HuH-7.5 (cell line): ENCODE measurements at places on chromosomes 1 and 21.
A peak's percentile ranks its signal among the peaks of the same experiment; 100 is the strongest.

- no peak for DNase-seq
Observed at GRCh38 chr1:91804546-91805023, 81.4 kb downstream of the TGFBR3 start.

- peak; percentile 49 for DNase-seq
Observed at GRCh38 chr1:38246955-38247952, 200.7 kb upstream of the POU3F1 start.

- DNase-seq = no peak
Observed at GRCh38 chr1:15938628-15939161, 37.2 kb downstream of the ZBTB17 start.

DNA sequence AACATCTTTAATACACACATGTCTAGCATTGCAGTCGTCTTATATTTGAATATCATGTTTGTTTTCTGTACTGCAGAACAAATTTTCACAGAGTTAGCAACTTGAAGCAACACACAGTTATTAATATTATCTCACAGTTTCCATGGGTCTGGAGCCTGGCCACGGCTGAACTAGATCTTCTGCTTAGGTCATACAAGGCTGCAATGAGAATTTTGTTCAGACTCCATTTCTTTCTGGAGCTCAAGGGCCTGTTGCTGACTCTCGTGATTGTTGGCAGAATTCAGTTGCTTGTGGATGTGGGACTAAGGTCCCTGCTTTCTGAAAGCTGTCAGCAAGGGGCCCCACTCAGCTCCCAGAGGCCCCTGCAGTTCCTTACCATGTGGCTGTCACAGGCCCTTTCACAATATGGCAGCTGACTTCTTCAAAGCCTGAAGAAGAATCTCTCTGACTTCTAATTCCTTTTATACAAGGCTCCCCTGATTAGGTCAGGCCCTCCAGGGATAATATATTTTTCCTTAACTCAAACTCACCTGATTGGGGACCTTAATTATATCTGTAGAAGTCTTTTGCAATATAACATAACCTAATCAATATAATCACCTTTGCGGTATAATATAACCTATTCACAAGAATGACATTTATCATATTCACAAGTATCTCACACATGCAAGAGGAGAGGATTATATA lies 296.3 kb downstream of the NFIA start:
- no peak for DNase-seq

- DNase-seq = no peak
Observed at GRCh38 chr21:45620201-45620923, 23.2 kb upstream of the PCBP3 start.

DNA sequence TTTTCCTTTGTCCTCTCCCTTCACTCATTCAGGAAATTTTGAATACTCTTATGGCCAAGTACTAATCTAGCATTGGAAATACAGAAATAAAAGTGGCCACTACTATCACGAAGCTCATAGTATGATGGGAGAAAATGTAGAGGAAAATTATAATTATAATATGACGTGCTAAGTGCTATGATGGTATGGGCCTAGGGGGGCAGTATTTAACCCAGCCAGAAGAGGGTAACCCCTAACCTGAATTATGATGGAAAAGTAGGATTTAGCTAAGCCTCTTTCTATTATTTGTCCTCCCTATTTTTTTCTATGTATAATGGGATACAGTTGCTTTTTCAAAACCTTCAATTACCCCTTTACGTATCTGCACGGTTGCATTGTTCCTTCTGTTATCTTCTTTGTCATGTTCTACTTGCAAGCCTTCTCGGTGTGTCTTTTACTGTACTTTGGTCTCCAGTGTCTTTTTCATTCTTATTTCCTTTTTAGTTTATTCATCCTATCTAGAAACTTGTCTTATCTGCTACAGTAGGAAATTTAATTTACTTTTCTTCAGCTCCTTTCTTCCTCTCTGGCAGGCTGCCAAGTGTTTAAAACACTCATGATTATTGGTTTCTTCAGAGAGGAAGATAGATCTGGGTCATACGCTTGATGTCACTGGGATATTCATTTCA lies 88.8 kb upstream of the GPR52 start:
- no peak for DNase-seq

DNA sequence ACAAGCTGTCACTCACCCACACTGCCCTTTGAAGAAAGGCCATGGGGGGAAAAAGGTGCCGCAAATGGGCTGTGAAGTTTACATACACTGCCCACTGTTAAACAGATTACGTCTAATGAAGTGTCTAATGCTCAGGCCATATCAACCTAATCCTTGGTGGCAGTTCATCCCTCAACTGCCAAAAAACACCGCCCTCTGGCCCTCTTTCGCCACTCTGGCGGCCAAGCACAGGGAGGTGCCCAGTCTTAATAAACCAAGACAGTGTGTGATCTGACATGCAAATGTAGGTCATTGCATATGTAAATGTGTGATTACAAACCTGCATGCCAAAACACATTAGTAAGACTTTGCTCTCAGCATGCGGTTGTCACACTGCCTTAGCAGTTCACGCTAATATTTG lies 89.5 kb downstream of the NEK7 start:
- DNase-seq = no peak

DNA sequence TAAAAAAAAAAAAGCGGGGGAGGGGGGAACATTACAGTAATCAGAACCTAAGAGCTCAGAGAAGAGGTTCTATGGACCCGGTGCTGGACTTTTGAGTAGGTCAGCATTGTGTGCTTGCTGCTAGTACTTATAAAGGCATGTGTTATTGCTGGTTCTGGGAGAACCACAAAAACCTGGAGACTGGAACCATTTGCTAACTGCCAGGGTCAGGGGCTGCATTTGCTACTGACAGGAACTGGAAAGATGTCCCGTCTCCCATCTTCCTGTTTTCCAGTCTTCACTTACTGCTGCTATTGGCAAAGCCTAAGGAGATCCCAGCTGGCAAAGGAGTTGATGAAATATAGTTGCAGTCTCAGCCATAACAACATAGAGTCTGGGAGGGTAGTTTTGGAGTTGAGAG lies 4.3 kb downstream of the RNF2 start:
- DNase-seq = no peak

- DNase-seq = peak; percentile 66
Observed at GRCh38 chr1:33349081-33349759, 28.3 kb upstream of the A3GALT2 start.

DNA sequence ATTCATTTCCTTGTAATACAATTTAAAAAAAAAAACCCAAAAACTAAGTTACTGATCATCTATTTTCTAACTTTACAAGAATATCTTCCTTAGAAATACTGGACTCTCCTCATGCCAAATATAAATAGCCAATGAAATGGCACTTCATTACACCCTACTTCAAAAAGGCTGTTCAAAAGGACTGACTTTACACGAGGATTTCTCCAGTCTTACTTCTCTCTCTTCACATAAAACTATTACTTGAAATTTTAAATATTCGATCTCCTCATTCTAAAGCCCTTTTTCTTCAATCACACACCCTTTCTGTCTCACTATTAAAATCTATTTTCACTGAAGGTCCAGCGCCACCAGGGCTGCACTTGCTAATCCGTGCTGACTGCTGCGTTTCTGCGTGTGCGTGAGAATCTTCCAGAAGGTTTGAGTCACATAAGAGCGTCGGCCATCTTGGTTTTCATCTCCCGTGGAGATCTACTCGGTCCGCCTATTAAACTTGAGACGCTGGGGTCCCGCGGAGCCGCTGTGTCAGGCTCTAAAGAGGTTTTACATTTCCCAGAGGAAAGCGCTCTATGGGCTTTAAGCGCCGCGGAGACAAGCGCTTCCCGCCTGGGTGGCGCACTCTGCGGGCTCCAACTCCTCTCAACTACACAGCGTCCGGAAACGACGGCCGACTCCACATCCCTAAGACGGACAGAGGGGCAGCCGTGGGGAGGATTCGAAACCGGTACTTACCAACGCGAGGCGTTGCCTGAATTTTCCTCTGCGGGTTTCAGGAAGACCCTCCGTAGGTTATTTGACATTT lies 631 bp downstream of the LRIF1 start:
- DNase-seq = peak; percentile 9

- DNase-seq = no peak
Observed at GRCh38 chr1:188708795-188709535, 1768.7 kb downstream of the BRINP3 start.

DNA sequence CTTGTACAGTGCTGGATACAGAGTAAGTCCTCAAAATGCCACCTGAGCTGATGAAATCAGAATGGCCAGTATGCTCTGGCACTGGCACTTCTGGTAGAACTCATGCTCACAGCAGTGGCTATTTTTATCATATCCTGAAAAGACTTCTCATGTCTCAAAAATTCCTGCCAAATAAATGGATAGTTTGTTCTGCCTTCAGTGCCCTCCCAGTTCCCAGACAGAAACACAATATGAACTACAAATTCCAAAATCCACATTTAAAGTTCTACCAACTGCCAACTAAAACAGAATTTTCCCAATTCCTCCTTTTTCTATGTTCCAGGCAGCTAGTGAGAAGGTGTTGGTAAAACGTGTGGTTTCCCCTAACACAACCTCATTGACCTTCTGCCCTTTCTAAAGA lies 51.4 kb upstream of the RGS1 start:
- no peak for DNase-seq

GRCh38 chr1:64755361-64755760 lies 10.5 kb downstream of the RAVER2 start:
- DNase-seq = no peak
